ENCODE measurements at places on chromosomes 5 and 9.

- DNase-seq: no peak
Measured at GRCh38 chr5:117657541-117657940, 1082.9 kb upstream of the SEMA6A start.

GRCh38 chr5:55850839-55851674 is at the start of gene IL31RA:
Gene IL31RA, plus strand, starts transcription at chr5:55851357. Its CDS starts 214 bp downstream, at chr5:55851571.
- DNase-seq: no peak

DNA sequence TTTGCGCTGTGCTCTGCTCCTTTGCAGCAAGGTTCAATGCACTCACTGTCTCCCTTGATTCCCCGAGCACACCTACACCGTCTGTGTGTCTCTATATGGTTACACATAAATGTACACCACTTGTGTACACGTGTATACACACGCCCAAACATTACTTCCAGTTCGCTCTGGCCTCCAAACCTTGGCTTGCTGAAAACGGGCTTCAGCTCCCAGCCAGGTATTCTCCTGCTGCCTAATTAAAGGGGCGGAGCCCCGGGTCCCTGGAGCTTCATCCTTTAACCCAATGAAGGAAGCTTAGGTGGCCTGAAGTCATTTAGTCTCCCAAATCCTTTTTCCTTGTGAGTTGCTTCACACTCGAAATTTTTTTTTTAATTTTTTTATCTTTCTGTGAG is 4.6 kb downstream of the ISL1 start:
- no peak for DNase-seq

DNA sequence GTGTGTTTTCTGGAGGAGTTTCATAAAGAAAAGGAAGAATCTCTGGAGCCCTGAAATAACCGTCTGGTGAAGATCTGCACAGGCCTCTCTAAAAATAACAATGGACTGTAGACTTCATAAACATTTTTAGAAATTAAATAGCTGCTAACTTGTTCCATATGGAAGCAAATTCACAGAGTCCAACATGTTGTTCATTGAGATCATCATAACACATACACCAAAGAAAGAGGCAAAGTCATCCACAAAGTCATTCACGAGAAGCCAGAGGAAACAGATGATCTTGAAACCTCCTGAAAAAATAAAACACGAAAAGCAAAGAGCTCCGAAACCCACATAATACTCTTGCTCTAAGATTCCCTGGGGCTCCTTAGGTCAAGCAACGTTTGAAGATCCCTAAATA is 347.8 kb downstream of the EFNA5 start:
- DNase-seq: no peak

GRCh38 chr5:57117596-57117995 is 56.3 kb upstream of the GPBP1 start:
- peak; percentile 7 for DNase-seq

GRCh38 chr5:37792975-37793631 is 46.7 kb downstream of the GDNF start:
- no peak for DNase-seq

DNA sequence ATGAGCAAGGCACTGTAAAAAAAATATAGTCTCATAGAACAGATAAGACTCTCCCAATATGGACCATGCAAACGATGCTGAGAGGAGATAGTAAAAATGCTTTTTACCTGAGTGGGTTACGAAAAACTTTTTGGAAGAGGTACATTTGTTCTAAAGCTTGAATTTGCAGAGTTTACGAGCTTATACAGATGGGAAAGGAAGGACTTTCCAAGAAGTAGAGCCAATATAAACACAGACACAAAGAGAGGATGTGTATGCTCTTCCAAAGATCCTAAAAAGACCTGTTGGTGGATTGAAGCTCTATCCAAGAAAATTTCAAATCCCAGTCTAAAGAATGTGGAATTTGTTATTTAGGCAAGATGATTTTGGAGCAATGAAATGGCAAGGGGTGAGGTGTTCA is 127.1 kb upstream of the SLCO6A1 start:
- no peak for DNase-seq

DNA sequence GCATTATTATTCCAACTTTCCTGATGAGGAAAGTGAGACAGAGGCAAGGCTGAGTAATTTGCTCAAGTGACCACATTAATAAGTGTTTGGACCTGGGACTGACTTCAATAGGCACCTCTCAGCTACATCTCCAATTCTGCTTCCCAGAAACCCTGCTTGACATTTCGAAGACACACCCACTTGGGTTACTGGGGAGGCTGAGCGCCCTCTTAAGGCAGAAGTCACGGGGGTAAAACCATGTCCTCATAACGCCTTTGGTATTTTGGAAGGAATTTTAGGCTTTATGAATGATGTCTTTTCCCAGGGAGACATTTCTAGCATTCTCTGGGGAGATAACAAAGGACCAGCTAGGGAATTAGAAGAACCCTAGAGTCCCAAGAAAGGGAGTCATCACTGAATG is 53.3 kb downstream of the TRPC7 start:
- DNase-seq: no peak

- no peak for DNase-seq
Measured at GRCh38 chr9:79742110-79742721, 170.5 kb downstream of the TLE4 start.

- DNase-seq: no peak
Measured at GRCh38 chr9:89065921-89066320, 74.7 kb downstream of the S1PR3 start.

- DNase-seq: no peak
Measured at GRCh38 chr9:88915916-88916315, 75.4 kb upstream of the S1PR3 start.

GRCh38 chr5:148928141-148928540 is 101.7 kb downstream of the ADRB2 start:
- DNase-seq: no peak

- no peak for DNase-seq
Measured at GRCh38 chr5:75168026-75168735, 68.5 kb downstream of the ANKRD31 start.

DNA sequence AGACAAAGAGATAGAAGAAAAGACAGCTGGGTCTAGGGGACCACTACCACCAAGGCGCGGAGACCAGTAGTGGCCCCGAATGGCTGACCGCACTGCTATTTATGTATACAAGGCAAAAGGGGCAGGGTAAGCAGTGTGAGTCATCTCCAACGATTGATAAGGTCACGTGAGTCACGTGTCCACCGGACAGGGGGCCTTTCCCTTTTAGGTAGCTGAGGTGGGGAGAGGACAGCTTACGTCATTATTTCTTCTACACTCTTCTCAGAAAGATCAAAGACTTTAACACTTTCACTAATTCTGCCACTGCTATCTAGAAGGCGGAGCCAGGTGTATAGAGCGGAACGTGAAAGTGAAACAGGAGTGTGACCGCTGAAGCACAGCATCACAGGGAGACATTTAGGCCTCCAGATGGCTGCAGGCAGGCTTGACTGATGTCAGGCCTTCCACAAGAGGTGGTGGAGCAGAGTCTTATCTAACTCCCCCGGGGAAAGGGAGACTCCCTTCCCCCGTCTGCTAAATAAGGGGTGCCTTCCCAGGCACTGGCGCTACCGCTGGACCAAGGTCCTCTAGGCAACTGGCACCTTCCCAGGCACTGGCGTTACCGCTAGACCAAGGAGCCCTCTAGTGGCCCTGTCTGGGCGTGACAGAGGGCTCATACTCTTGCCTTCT is 6.1 kb upstream of the PRR16 start:
- DNase-seq: peak; percentile 32

- no peak for DNase-seq
Measured at GRCh38 chr5:101068298-101068697, 165.2 kb upstream of the ST8SIA4 start.

DNA sequence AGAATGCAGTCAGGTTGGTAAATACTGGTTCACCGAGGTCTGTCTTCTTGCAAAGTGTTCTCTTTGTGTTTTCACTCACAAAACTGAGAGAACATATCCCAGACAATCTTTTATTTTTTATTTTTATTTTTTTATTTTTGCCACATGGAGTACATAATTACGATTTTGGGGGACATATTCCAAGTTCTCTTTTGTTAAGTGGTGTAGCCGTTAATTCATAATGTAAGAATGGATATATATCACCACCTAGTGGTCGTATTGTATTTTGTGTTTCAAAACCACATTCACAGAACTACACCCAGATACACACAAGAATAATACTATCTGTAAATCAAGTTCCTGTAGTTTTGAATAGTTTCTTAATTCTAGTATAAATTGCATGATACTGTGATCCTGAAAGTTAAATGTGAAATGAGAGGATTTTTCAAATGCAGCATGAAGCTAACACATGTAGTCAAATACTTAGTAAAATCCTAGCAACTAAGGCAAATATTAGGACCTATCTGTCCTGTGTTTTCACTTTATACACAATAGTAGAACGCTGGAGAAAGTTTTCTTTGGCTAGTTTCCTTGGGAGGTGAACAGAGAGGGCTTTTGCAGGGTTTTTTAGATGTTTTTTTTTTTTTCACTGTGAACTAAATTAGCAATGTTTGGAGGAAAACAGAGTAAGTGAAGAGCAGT is 92.7 kb downstream of the VCAN start:
- DNase-seq: no peak

GRCh38 chr9:94909965-94910730 is 183.6 kb downstream of the AOPEP start:
- DNase-seq: no peak

DNA sequence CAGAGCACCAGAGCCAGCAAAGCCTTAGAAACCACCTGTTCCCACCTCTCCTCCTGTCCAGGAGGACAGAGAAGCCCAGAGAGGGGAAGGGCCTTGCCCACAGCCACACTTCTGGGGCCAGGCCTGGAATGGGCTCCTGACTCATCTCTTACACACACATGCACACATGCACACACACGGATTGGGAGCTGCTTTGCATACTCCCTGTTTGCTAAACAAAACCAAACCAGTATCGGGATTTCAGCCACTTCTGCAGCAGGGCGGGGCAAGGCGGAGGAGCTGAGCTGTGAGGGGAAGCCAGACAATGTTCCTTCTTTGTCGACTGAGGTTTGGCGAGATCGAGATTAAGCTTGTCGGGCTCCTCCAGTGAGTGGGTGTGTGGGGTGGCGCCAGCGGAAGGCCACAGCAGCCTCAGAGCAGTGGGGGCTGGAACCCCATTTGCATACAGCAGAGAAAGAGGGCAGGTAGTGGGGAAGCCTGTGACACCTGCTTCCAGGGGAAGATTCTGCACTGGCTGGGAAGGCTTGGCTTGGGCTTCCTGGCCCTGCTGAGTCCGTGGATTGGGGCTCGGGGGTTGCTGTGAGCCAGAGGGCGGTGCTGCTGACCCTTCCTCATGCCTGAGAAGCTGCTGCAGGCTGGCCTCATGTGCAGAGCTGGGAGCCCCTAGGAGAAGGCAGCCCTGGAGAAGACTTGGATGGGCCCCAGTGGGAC is 16.1 kb downstream of the GFI1B start:
- DNase-seq: no peak

DNA sequence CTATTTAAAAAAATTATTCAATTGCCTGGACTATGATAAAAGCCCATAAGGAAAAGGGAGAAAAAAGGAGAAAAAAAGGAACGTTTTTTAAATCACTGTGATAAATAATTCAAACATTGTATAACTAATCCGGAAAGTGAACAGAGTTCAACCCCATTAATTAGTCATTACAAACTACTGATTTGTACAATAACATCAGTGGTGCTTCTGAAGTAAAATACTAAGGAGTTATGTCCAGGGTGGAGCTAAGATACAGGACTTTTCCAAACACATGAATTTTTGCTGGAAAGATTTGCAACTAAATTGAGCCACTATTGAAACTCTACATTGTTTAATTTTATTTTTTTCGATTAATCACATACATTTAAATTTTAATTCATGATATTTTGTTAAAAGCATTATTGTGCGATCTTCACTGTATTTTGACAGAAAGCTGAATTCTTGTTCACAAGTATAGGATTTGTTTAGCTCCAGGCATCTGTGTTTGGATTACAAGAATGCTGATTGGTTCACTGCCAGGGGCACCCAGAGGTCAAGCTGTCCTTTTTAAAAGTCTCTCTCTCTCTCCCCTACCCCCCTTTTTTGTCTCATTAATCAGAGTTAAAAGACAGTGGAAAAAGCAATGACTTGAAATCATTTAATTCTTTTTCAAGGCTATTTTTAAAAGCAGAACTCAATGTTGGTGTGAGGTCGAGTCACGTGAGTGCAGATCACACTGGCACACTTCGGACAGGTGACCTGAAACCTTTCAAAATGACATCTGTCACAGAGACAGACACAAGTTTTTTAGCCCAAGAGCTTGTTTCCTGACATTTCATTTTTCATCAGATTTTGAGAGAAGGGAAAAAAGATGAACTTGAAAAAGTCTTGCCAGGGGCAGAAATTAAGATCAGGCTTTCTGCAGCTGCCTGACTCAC is 387.3 kb downstream of the NR2F1-AS1 start:
- DNase-seq: no peak

DNA sequence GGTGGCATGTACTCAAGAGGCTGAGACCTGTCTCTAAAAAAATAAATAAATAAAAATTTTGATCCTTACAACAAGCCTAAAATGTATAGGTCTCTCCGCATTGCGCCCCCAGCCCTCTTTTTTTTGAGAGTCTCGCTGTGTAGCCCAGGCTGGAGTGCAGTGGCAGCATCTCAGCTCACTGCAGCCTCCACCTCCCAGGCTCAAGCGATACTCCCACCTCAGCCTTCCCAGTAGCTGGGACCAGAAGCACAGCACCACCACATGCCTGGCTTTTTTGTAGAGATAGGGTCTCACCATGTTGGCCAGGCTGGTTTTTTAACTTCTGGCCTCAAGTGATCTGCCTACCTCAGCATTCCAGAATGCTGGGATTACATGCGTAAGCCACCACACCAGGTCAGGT is 2.2 kb upstream of the GARIN3 start:
- no peak for DNase-seq

- no peak for DNase-seq
Measured at GRCh38 chr9:130003943-130004552, 38.9 kb downstream of the FNBP1 start.

DNA sequence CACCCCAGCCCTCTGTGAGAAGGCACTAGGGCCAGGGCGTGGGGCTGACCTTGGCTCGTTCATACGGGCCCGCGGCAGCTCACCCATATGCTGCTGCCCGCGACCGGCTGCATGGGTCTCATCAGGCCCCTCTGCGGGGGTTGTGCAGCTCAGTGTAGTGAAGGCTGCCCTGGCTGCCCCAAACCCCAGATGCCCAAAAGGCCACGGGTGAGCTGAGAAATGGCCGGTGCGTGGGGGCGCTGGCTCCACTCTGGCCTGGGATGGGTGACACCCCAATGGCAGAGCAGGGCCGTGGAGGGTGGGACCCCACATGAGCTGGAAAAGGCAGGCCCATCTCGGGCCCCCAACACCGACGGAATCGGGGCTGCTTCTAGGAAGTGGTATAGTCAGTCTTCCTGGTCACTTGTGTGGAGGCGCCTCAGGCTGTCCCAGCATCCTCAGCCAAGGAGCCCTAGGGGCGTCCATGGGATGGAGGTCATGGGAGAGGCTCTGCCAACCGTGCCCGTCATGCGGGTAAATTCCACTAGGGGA is 19.4 kb upstream of the LRRC14B start:
- DNase-seq: no peak

DNA sequence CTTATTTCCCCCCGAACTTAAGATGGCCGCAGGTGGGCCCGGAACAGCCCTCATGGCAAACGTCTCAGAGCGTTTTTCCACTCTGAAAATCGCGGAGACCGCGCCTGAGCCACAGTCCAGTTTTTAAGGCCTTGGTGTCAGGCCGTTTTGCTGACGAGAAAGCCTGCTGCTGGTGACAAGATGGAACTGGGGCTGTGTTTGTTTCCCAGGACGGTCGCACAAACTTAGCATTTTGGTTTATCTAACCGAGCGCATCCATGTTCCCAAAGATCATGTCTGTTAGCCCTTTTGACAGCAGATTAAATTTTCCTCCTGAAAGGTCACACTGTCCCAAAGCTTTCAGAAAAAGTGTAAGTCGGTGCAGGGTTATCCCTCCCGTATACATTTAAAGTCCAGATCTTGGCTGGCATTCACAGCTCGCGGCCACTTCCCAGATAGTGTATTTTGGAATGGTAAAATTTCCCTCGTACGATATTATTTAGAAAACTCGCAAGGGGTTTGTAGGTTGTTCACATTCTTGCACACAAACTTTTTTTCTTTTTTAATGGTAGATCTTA is 812 bp downstream of the SREK1 start:
- no peak for DNase-seq

All from stimulated activated CD4-positive, alpha-beta T cell treated with anti-CD3 and anti-CD28 coated beads, Interleukin-2, amount 100 ng/mL, for 48 hours (primary cell).